D341Med (cell line): ENCODE measurements at places on chromosomes 16 and 17.
A peak's percentile ranks its signal among the peaks of the same experiment; 100 is the strongest.

DNA sequence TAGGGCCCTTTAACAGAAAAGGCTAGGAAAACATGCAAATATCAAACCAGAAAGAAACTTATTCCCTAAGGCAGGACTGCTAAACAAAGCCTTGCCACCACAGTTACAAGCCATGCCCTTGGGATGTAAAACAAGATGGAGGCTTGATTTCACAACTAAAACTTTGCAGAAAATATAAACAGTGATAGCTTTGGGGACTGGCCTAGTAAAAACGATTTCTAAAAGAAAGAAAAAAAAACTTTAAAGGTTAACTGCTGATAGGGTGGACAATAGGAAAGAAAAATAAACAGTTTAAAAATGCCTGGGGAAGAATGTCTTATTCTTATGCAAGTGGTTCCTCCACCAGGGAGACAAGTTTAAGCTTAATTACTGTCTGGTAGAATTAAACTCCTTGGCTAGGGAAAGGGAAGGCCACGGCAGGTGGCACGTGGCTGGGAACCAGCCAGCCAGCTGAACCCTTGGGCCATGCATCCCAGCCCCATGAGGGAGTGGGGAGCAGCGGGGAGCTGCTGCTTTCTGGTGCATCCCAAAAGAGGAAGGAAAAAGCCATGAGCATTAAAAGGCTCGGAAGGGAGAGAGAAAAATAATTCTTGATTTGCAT is 10.7 kb upstream of the TMC5 start:
- DNase-seq, result no peak

- DNase-seq, result no peak
Observed at GRCh38 chr16:73505577-73505976, 457.6 kb upstream of the ZFHX3 start.

DNA sequence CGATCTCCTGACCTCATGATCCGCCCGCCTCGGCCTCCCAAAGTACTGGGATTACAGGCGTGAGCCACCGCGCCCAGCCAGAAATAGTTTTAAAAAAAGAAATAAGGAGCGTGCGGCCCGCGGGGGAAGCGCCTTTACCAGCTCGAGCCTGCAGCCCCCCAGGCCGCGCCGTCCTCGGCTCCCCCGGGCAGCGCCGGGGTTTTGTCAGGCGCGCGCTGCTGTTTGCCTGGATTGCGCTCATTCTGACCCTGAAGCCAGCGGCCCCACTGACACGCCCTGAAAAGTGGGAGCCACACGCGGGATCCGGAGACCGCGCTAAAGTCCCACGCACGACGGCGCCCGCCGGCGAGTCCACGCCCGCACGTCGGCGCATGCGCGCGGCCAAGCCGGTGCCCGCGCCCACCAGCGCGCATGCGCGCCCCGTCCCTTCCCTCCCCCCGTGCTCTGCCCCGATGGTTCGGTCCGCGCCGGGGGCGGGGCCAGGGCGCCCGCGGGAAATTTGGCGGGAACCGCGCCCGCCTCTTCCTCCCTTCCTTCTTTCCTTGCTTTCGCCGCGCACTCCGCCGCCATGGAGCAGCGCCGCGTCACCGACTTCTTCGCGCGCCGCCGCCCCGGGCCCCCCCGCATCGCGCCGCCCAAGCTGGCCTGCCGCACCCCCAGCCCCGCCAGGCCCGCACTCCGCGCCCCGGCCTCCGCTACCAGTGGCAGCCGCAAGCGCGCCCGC is at the start of gene CDT1:
CDT1 (plus strand) TSS at position 526 of the 724 bp plus-strand sequence; CDS start at position 569, 43 bp downstream.
- DNase-seq, result peak; percentile 100

DNA sequence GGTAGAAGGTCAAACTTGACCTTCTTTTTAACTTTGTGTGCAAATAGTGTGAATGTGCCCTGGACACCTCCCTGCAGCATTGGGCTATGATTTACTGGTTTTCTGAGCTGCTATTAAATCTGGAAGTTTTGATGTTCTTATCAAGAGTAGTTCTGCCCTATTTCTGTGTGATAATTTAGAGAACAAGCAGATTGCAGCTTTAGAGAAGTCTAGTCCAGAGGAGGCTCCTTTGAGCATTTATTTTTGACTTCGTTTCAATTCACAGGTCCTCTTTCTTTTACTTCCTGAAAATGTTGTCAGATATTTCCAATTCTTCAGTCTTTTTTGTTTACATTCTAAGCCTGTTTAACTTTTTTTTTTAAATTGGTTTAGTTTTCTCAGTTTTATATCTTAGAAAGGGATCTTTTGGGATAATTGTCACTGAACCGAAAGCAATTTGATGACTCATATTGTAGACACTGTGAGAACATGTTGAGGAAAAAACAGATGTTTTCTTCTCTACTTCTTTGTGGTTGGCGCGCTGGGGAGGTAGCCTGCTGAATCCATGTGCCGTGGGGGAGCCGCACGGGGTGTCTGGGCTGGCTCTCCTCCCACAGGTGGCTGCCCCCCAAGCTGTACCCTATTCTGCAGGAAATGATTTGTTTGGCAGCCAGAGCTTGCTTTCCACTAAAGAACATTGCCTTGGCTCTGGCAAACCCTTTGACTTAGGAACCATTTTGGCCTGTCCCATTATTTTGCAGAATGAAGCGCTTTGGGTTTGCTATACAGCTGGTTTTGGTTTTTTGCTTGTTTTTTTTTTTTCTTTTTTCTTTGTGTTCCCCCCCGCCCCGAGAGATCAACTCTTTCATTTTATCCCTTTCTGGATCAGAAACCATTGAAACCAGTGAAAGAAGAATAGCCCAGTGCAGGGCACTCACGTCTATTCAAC is 53.4 kb downstream of the MFSD11 start:
- no peak for DNase-seq

DNA sequence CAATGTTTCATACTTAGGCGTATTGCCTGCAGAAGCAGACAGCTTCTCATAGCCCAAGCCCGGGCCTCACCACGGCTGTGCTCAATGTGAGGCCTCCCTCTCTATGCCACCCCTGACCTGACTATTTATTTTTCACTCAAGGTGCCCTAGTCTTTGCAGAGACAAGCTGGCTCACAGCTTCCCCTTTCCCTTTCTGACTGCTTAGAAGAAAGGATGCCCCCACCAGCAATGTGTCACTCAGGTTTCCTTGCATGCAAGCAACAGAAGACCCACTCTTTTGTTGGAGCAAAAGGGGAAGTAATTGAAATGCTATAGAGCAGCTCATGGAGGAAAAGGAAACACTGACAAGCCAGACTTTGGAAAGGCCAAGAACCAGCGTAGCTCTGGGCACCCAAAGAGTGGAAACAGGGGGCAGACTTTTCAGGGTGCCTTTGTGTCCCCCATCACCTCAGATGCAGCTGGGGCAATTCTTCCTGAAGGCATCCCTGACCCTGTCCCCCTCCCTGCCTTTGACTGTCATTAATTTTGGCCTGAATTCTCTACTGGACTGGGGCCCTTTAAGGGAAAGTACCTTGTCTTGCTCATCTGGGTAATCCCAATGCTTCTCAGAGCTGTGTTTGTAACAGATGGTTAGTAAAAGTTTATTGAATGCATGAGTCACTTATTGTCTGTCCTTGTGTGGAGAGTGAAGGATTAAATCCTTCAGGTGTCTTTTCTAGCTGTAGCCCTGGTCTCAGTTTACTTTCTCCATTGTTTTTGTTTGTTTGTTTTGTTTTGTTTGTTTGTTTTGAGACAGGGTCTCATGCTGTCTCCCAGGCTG is 17.8 kb downstream of the RGS9 start:
- no peak for DNase-seq

DNA sequence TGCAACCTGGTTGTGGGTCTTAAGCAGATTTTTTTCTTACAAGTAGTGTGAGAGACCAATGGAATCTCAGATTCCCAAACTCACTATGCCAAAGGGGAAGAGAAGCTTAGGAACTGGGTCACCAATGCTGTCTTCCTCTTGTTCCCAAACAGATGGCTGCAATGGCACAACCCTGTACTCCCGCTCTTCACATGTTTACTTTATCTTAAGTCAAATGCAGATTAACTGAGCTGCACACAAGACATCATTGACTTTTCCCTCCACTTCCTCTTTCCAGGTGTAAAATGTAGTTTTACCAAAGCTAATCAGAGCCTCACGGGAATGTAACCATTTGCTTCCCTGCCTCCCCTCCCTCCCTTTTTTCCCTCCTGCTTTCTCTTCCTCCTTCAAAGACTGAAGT is 14.4 kb upstream of the CD300E start:
- no peak for DNase-seq

GRCh38 chr17:1474402-1475189 is 17.9 kb downstream of the MYO1C start:
- DNase-seq, result no peak

GRCh38 chr17:38504216-38504615 is 76.0 kb downstream of the ARHGAP23 start:
- no peak for DNase-seq

DNA sequence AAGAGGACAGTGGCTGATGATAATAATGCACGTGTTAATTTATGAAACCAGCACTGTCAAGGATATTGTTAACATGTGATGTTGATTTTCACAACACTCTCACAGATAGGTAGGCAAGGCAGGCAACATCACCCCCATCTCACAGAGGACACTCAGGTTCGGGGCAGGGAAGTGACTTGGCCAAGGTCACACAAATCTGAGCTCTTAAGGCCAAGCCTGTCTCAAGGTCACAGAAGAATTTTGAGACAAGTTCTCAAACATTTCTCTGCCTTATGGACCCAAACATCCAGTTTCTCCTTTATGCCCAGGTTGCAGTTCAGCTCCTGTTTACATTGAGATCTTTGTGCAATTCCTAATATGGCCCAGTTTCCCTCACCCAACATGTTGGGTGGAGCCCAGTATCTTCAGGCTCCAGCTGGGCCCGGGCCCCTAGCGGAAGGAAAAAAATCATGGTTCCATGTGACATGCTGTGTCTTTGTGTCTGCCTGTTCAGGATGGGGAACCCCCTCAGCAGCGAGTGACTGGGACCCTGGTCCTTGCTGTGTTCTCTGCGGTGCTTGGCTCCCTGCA is 1.3 kb downstream of the SLC2A4 start:
- DNase-seq, result no peak
